NCI-H446 treated with DMSO at 0.1 percent for 48 hours (cell line): ENCODE measurements at places on chromosomes 3 and 15.

DNA sequence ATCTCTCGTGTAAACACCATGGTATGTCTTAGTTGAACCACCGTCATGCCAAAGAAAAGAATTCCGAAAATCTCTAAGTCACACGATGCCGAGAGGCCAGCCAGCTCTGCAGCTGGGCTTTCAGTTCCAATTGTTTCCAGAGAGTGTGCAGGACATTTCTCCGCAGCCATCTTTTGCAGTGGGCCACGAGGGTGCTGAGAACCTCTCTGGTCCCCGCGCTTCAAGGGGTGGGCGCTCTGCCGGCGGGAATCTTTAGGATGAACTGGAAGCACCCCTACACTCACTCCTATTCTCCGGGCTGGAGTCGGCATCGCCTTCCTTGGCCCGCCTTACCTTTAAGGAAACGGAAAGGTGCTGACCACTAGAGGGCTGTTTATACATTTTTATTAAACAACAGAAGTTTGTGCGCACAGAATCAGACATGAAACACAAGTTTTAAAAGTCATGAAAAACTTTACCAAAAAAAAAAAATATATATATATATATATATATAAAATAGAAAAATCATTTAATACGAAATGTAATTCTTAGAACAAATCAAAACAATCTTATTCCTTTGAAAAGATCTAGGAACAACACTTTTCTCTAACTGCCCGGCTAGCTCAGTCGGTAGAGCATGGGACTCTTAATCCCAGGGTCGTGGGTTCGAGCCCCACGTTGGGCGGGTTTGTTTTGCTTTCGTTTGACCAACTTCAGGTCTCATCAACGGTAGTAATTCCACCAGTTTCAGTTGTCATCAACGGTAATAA lies 12.5 kb upstream of the MORF4L1 start:
- DNase-seq = peak; percentile 30

DNA sequence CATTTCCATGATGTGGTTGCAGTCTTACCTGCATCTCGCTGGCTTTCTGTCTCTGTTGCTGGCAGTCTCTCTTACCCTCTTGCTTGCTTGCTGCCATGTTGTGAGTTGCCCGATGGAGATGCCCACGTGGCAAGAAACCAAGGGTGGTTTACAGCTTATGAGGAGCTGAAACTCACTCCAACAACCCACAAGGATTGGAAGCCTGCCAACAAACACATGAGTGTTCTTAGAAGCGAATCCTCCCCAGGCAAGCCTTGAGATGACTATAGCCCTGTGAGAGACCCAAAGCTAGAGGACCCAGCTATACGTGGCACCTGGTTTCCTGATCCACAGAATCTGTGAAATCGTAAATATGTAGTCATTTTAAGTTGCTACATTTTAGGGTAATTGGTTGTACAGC lies 490.9 kb upstream of the ADAMTS9 start:
- DNase-seq = no peak

DNA sequence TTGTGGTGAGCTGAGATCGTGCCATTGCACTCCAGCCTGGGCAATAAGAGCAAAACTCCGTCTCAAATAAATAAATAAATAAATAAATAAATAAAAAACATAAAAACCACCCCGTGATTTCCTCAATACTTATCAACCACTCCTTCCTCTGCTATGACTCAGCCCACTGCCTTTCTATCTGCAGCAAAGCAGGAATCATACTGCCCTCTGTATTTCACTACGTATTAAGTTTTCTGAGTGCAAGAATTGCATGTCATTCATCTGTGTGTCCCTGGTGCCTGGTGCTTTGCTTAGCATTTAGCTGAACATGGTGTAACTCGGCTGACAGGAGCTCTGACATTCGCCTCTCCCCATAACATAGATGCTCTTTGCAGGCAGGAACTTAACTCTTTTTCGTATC lies 7.1 kb downstream of the LSG1 start:
- DNase-seq = no peak

DNA sequence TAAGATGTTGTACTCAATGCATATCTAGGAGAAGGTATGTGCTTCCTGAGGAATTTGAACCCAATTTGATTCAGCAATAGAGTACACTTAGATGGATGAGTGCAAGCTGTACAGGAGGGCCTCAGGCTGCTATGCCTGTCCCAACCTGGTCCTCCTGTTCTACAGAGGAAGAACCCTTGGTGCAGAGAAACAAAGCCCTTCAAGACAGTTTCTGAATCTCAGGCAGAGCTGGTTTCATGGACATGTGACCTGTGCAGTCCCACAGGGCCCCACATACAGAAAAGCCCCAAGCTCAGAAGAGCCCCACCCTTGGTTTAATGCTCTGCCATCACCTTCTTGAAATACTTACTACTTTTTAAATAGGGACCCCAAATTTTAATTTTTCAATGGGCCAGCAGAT lies 15.3 kb downstream of the FOXP1 start:
- no peak for DNase-seq

- no peak for DNase-seq
Observed at GRCh38 chr15:59256482-59256881, 49.8 kb downstream of the LDHAL6B start.

- DNase-seq = no peak
Observed at GRCh38 chr3:100081311-100081710, 33.0 kb downstream of the FILIP1L start.

- DNase-seq = no peak
Observed at GRCh38 chr15:80732167-80732566, 37.1 kb downstream of the ABHD17C start.

- no peak for DNase-seq
Observed at GRCh38 chr3:102715030-102715697, 280.3 kb downstream of the ZPLD1 start.

DNA sequence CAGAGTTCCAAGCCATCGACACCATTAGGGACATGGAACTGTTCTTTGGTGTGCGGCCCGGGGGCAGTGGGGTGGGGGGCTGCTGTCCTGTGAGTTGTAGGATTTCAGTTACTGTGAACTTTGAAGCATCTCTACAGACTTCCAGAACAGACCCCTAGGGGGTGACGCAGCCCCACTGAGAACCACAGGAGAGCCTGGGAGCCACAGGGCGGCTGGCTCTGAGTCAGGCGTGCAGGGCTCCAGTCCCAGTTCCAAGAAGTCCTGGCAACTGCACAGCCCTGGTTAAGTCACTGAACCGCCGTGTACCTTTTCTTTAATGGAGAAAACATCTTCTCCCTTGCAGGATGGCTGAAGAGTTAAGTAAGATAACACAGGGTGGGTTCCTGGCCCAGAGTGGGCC lies 23.5 kb upstream of the LRTM1 start:
- DNase-seq = peak; percentile 8
